ENCODE measurements at places on chromosomes 7 and 10.

DNA sequence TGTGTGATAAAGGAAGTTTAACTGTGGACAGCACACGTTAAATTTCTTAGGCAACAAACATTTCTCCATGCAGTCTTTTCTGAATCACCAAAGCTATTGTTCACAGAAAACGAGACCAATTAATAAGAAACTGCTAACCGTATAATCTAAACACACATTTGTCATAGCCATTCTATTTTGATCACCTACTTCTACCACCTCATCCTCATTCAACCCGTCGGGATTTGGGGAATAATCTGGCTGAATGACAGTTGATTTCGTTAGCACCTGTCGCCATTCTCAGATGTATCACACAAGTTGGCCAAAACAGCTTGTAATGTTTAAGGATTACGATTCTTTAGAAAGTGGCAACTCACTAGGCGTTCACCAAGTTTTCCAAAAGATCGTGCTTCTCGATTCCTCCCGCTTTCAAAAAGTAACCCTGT lies 1.2 kb downstream of the EZH2 start:
- no peak for DNase-seq

- no peak for DNase-seq
Measured at GRCh38 chr7:101529560-101529959, 99.5 kb downstream of the MYL10 start.

- DNase-seq: no peak
Measured at GRCh38 chr7:159105066-159105780, 39.4 kb downstream of the VIPR2 start.

- DNase-seq: no peak
Measured at GRCh38 chr10:76869931-76870330, 767.7 kb downstream of the KCNMA1 start.

GRCh38 chr10:106506526-106507283 lies 657.8 kb downstream of the SORCS1 start:
- no peak for DNase-seq

DNA sequence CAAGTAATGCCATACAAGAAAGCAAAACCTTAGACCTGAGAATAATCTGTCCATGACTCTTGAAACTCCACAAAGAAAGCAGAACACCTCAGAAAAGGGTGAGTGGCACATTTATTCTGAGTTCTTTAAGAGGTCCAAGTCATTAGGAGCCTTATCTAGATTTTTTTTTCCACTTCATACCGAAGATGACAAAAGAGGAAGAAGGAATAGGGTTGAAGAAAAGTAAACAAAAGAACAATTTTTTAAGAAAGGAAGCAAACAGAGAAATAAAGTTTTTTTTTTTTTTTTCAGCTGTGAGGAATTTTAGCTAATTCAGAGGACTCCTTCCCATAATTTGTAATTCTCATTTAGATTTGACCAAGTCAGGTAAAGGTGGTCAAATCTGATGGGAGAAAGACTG lies 13.1 kb upstream of the MTPN start:
- DNase-seq: no peak

- no peak for DNase-seq
Measured at GRCh38 chr7:101733713-101734475, 83.5 kb upstream of the CUX1 start.

DNA sequence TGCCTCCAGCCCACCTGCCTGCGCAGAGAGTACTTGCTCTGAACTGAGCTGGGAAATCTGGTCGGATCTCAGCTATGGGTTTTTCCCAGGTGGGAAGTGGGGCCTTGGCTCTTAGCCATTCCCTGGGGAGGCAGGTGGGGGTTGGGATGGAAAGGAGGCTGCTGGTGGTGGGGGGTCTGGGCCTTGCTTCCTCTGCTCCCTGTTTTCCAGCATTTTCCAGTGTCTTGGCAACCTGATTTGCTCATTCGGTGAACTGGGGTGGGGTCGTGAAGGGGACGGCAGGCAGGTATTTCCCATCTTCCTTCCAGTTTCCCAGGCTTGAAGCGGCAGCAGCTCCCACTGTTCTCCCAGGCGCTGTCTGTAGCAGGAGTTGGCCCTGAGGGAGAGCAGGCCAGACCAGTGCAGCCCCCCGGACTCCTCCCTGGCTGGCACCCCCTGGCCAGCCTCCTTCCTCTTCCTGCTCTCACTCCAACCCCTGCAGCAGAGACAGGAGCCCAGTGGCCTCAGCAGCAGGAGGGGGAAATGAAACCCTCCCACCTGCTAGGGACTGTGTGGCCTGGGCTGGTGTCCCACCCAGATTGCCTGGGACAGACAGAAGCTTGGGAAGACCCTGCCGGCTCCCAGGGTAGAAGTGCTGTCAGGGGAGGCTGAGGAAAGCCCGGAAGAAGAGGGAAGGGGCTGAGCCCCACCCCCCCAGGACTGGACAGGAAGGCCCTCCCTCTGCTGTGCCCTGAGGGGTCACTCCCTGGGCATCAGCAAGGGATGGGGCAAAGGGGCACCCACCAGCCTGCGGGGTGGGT lies 6.6 kb downstream of the TRIM8 start:
- no peak for DNase-seq

DNA sequence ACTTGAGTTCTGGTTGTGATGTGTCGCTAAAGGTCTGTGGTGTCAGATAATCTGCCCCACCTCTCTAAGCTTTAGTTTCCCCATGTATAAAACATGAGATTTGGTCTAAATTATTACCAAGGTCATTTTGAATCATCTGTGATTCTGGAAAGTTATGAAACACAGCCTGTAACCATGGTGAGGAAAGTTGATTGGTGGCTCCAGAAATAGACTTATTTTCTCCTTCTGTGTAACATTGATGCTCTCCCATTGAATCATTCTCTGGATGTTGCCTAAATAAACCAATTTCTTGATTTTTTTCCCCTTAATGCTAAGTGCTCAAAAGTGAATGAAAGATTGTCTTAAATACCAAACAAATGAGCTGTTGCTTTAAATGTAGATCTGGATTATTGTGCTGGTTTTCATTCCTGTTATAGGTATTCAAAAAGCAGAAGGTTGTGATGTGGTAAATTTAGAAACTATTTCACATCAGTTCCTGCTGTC lies 30.0 kb upstream of the PCGF5 start:
- DNase-seq: no peak

DNA sequence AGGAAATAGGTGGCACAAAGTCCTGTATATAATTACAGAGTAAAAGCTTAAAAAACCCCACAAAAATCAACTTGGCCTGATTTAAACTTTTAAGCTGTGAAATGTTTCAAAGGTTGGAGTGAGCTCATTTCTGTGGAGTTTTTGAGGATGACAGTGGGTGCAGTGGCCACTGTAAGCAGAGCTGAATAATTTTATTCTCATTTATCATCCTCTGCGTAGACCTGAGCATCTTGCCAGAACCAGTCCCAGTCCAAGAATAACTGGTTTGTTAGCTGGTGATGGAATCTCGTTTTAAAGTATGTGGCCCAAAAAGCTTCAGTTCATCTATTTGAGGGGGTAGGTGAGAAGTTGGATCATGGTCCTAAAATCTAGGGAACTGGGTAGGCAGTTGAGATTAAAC lies 4.4 kb downstream of the BMPER start:
- DNase-seq: no peak

GRCh38 chr10:106255111-106255678 lies 909.3 kb downstream of the SORCS1 start:
- no peak for DNase-seq

DNA sequence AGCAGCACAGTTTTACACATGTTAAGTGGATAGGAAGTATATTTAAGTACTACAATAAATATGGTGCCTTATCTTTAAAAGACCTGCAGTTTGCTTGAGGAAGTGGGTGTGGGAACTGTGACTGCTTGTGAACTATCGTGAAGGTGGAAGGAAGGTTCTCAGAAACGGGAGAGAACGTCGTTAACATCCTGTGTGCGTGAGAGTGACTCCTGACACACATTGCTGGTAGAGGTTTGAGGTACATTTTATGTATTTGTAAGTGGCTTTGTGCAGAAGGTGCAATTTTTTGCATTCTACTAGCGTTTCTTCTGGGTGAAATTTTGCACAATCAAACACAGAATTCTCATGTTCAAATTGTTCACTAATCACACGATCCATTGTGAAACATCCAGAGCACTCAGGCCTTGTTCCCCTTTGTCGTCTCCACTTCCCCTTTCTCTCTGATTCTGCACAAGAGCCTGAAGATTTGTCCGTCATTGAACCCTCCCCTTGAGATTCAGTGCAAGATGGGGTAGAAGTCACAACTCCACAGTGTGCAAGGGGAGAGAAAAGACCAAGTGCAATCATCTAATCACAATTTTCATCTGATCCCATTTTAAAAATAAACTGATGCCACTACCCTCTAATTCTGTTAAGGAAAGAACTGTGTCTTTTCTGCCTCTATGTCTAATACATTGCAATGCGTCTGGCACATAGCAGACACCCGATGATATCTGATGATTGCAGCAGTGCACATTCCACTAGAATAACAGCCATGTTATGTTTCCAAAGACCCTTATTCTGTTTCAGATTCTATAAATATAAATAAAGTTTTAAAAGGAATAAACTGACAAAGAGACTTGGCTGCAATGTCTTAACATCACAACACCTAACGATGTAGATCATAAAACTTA lies 279.9 kb downstream of the NEBL start:
- DNase-seq: no peak

GRCh38 chr10:119466655-119467054 lies 75.9 kb downstream of the RGS10 start:
- no peak for DNase-seq

DNA sequence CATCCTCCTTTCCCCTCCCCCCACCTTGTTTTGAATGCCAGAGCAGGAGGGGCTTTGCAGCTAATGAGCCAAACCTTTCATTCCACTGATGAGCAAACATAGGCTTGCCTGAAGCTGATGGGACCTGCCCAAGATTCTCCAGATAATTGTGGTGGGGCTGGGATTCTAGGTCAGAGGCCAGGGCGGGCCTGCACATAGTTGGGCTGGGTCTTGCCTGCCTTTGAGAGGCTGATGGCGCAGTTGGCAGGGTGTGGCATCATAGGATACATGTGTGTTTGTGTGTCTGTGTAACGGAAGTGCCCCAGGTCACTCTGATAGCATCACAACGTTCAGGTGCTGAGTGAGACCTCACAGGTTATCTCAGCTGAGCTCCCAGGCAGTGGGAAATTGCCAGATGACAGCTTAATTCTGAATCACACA lies 22.9 kb downstream of the BTBD16 start:
- DNase-seq: no peak

DNA sequence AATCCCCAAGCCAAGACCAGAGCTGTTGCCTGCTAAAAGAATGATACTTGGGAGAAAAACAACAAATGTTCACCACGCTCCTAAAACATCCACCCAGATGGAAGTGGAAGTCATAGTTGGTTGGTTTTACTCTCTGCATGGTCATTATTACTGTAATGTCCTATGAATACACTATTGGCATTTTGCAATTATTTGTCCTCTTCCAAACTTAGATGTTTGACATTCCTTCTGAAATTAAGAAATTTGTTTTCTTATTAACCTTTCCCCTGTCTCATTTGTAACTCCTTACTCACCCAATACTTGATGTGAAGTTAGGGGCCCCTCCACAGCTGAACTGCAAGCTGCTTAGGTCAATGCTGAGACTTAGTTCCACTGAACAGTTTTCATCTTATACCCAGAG lies 383.3 kb downstream of the INHBA start:
- DNase-seq: no peak

GRCh38 chr10:47244560-47245500 lies 55.2 kb upstream of the GDF10 start:
- no peak for DNase-seq

- DNase-seq: no peak
Measured at GRCh38 chr10:72218726-72219125, 2.6 kb upstream of the ASCC1 start.

DNA sequence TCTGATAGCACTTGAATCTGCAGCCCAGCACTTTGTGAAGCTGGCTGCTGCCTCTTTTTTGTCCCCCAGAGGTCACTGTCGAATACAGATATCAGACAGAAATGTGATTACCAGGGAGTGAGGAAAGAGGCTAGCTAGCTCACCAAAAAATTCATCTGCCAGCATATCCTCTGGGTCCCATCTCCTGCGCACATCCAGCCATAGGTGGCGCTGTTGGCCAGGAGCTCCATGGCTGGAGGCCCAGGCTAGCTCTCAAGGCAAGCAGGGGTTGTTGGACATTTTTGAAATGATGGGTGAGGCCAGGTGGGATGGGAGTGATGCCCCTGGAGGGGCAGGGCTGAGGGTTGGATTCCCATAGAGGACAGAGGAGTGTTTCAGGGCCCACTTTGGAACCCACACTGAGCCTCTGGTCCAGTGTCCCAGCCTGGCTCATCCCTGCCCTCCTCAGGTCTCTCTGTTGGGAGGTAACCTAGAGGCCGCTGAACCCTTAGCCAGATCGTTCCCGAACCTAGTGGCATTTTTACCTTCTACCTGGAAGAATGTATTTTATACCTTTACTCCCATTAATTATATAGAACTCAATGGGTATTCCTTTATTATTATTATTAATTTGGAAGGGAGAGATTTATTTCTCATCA lies 14.8 kb downstream of the DPCD start:
- peak; percentile 19 for DNase-seq

DNA sequence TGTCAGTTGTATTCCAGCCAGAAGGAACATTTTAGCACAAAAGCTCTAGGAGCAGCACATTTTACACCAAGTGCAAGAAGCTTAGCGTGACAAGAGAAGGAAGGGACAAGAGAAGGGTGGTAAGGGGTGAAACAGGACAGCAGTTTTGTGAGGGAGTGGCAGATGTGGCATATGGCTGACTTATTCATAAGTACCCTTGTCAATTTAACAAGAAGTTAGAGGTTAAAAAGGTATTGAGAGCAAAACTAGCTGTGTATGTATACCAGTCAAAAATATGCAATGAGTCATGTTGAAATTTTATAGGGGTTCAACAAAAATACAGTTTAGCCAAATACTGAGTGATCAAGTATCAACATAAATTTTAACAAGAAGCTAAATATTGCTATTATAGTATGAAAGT lies 561.5 kb upstream of the POT1 start:
- no peak for DNase-seq

DNA sequence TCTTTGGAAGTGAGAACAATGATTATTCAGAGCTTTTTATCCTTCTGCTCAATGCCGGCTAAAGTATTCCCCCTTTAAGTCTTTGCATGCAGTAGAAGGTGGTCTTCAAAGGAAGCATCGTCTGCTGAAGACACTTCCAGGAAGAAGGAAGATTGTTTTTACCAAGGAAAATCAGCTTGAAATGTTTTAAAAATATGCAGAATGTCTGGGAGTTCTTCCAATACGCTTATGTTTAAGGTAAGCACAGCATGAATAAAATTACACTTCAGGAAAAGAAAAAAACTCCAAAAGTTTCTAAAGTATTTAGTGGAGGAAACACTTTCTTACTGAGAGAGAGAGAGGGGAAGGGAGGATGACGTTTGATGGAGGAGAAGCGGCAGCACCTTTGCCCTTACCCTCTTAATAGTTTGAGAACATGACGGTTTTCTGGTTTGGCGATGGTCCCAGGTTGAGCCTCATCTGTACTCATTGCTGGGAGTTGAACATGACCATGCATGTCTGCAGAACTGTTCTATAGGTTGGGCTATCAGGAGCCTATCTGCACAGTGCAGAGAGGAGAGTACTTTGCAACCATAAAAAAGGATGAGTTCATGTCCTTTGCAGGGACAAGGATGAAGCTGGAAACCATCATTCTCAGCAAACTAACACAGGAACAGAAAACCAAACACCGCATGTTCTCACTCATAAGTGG lies 338.1 kb downstream of the ACTR3B start:
- DNase-seq: no peak

All from stimulated activated CD8-positive, alpha-beta memory T cell treated with anti-CD3 and anti-CD28 coated beads, Interleukin-12 subunit alpha, Interleukin-12 subunit beta, amount 100 ng/mL, for 1 hour (primary cell).